ENCODE measurements at places on chromosomes 4 and X.

GRCh38 chr4:12579172-12579571 is 905.0 kb downstream of the RAB28 start:
- no peak for DNase-seq

DNA sequence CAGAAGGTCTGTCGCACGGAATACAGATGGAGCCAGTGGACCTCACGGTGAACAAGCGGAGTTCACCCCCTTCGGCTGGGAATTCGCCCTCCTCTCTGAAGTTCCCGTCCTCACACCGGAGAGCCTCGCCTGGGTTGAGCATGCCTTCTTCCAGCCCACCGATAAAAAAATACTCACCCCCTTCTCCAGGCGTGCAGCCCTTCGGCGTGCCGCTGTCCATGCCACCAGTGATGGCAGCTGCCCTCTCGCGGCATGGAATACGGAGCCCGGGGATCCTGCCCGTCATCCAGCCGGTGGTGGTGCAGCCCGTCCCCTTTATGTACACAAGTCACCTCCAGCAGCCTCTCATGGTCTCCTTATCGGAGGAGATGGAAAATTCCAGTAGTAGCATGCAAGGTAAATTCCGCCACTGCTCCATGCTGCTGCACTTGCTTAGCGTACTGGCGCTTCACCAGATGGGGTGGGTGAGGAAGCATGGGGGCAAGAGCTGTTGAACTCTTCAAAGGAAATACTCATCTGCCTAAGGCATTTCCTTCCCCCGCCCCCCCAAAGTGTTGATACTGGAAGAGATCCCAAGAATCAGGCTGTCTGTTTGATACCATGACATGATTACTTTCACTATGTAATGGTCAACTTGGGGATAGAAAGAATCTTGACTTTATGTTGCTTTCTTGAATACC is 24.8 kb downstream of the KLF3 start:
- peak; percentile 83 for DNase-seq

- no peak for DNase-seq
Observed at GRCh38 chrX:105803891-105804290, 18.4 kb upstream of the NRK start.

DNA sequence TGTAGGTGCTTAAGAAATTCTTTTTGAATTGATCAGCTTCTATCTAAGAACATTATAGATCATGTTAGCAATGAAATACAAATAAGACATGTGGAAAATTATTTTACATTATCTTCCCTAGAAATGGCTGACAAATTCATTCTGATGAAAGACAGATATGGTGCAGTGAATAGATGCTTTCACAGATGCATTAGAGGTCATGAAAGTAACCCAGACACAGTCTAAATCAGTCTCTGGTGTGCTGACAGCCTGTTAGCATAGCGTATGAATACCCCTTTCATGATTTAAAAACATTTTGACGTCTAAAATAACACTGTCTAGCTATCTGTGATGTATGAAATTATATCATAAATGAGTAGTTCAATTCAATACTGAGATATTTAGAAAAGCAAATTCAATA is 180.9 kb downstream of the UNC5C start:
- DNase-seq, result no peak

- no peak for DNase-seq
Observed at GRCh38 chr4:89270792-89271191, 36.8 kb downstream of the GPRIN3 start.

DNA sequence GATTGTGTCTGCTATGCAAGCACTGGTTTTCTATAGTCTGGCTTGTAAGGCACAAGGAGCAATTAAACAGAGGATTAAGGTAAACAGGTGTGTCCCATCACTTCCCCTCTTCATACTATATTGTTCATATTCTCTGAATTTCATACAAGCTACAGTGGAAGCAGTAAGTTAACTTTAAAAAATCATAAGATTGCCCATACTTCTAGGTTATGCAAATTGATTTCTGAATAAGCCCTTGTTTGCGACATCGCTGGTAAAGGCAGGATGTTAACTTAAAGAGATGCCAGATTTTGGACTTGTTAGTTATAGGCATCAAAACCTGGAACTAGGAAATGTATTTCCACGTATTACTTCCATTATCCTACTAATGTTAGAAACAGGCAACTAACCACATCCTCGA is 1.0 kb upstream of the TMEM131L start:
- DNase-seq, result no peak

DNA sequence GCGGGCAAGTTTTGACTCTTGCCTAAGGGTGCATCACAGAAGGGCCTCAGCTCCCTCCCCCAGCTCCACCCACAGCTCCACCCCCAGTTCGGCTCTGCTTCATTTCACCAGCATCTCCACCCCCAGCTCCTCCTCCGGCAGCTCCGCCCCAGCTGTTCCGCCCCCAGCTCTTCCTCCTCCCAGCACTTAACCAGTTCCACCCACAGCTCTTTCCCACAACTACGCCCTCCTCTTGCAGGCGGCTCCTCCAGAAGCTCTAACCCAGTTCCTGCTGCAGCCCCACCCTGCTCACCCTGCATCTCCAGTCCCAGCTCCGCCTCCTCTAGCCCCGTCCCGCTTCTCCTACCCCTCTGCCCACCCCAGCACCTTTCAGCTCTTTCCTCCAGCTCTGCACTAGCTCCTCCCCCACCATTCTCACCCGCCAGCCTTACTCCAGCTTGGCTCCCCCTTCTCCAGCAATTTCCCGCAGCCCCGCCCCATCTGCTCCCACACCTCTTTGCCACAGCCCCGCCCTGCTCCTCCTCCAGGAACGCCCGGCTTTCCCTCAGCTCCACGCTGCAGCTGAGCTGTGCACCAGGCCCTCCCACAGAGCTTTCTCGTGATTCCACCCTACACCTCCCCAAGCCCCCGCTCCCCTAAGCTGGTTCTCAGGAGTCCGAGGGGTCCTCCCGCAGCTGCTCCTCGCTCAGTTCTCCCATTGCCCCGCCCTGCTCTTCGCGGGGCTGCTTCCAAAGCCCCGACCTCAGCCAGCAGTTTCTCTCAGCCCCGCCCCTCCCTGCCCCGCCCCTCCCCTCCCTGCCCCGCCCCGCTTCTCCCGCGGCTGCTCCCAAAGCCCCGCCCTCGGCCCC is 1.3 kb upstream of the EOLA1 start:
- peak; percentile 86 for DNase-seq
